ENCODE measurements at places on chromosomes 7 and 10.

DNA sequence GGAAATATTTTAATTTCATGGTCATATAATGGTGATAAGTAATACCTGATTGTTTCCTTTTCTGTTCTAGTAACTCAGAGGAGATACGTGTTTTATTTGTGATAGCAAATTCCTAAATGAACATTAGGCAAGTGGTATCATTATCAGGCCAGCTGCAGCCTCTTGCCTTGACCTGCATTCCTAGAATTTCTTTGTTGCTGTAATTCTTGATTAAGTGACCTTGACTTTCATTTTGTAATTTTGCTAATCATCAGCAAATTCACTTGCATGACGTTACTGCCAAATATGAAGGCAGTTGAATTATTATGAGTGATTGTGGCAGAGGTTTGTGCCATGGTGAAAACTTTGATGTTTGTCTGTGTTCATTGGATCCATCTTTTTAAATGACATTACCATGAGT, 5.6 kb upstream of the AS3MT start:
- DNase-seq: no peak

- no peak for DNase-seq
Observed at GRCh38 chr10:86244297-86245014, 122.1 kb downstream of the GRID1 start.

GRCh38 chr7:108231221-108231620, 101.1 kb upstream of the LAMB4 start:
- DNase-seq: no peak

GRCh38 chr10:32337350-32337749, 9.6 kb downstream of the EPC1 start:
- DNase-seq: no peak

- peak; percentile 12 for DNase-seq
Observed at GRCh38 chr7:41760293-41760692, 57.4 kb upstream of the INHBA start.

DNA sequence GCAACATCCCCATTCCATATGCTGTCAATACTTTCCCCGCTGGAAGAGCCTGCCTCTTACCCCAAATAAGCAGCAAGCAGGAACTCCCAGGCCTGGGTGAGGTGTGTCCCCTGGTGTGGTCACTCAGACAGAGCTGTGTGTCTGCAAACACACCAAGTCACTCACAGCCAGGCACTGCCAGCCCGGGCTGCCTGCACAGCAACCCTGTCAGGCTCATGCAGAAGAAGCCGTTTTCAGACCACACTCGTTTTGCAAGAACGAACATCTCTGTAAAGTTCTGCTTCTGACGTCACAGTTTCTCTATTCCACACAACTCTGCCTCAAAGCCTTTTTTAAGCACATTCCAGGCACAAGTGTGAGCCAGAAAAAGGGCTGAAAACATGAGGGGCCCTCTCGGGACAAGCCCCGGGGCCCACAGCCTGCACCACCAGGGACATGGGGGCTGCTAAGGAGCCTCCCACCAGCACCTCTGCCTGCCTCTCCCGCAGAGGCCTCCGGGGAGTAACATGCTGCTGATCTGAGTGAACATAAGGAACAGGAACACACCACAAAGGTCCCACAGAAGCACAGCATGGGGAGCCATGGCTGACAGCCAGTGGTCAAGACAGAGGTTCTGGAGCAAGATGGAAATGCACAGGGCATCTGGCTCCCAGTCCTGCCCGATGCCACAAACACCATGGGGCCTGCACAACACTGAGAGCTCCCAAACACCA, 11.4 kb downstream of the PTPRN2 start:
- no peak for DNase-seq

DNA sequence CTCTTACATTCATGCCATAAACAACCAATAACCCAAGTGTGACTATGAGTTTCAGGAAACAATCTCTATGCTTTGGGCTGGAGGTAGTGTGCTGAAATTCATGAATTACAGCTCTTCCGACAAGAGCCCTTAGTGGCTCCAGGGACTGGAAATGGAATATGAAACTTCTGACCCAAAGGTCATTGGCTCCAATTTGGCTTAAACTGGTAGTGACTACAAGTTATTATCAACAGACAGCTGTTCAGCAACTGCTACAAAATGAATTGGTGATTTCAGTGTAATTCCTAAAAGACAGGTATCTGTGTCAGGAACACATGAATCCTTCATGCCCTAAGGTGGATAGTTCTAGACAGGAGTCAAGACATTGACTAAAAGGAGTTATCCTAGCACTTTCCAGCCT, 745.4 kb downstream of the PHTF2 start:
- DNase-seq: no peak

DNA sequence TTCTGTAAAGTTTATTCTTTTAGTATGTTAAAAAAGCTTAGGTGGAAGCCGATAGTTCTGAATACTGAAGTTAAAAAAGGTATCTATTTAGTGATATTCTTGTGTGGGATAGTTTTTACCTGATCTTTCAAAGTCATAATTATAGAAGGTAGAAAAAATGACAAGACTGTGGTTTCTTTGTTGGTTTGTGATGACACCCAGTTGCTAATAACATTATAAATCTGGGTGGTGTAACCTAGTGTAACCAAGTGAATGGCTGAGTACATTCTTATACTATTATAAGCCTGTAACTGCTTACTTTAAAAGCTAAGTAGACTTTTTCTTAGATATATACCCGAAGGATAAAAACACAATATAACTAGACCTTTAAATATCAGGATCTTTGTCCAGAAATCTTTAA, 2.3 kb downstream of the CDK13 start:
- DNase-seq: peak; percentile 58

Measured in ELR (cell line).